ENCODE measurements at places on chromosomes 13 and 19. TPM values are rescaled to one million over a fixed set of nuclear protein-coding genes. Genes with fewer than 3 reads are reported as not detected.

The TUBB4A gene
- total RNA-seq = not detected

DNA sequence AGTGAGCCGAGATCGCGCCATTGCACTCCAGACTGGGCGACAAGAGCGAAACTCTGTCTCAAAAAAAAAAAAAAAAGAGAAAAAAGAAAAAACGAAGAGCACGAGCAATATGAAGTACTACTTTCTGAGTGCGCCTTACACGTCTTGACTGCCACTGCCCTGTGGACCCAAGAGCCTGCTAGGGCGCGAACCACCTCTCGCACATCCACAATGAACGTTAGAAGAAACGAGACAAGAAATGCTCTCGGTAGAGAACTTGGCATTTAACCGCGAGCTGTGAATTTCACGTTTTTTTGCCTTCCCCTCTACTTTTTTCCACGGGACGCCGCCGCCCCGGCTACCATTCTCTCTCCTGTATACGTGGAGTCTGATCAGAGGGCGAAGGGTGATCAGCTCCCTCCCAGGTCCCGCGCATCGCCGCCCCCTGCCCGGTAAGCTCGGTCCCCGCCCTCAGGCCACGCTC, 454 bp downstream of the TIMM44 start:
- DNase-seq = peak; percentile 7

GRCh38 chr19:9295411-9295849, 14.2 kb downstream of the ZNF699 start:
- DNase-seq = no peak

- no peak for DNase-seq
Observed at GRCh38 chr13:92547266-92547665, 679.3 kb upstream of the GPC6 start.

DNA sequence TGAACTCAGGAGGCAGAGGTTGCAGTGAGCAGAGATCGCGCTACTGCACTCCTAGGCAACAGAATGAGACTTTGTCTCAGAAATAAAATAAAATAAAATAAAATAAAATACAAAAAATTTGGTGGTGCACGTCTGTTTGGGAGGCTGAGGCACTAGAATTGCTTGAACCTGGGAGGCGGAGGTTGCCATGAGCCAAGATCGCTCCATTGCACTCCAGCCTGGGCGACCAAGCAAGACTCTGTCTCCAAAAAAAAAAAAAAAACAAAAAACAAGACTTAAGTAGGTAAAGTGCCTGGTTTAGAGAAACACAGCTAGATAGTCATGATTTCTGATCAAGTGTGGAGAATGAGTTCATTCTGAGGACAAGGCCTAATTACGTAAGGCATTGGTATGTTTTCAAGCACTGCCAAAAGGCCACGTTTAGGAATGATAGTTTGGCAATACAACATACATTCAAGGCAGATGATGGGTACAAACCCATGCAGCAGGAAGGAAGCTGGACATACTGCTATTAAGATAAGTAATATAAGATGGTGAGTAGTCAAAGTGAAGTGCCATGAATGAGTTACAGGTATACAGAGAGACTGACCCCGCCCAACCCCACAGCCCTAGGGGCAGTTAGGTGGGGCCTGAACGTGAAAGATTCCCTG, 4.8 kb upstream of the UCHL3 start:
- no peak for DNase-seq

GRCh38 chr13:20924758-20925394, 22.3 kb upstream of the XPO4 start:
- DNase-seq = peak; percentile 88

Measured in myocyte (in vitro differentiated cells).